ENCODE measurements at places on chromosomes 5 and 9.

DNA sequence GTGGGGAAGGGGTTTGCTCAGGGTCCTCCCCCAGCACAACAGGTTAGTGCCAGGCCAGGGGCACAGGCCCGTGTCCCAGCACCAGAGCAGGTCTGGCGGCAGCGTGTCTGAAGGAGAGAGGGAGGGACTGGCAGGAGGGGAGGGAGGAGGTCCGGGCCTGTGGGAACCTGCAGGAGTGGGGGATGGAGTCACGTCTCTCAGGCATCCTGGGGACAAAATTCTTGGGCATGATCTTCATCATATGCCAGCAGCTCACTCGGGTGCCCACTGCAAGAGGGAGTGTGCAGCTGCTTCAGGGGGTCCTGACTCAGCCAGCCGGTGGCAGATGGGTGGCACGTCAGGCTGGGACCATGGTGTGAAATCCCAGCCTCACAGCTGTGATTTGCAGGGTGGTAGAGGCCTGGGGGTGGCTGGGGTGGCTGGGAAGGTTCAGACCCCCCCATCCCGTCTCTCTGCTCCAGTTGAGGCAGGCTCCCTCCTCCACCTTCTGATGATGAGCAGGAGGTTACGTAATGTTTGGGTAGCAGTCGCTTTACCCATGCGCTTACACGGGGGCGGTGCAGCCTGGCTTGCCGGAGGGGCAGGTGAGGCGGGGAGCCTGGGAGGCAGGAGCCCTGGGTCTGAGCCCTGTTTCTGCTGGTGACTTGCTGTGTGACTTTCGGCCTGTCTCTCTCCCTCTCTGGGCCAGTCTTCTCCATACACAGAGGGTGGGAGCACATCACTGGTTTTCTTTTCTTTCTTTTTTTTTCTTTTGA lies 40.5 kb downstream of the NCS1 start:
- no peak for DNase-seq

- no peak for DNase-seq
These were observed 340.3 kb downstream of the KDM4C start for GRCh38 chr9:7097785-7098752.

GRCh38 chr5:174567506-174568141 lies 156.8 kb upstream of the MSX2 start:
- DNase-seq, result no peak

- DNase-seq, result no peak
These were observed 102.9 kb downstream of the ISL1 start for GRCh38 chr5:51486158-51486557.

DNA sequence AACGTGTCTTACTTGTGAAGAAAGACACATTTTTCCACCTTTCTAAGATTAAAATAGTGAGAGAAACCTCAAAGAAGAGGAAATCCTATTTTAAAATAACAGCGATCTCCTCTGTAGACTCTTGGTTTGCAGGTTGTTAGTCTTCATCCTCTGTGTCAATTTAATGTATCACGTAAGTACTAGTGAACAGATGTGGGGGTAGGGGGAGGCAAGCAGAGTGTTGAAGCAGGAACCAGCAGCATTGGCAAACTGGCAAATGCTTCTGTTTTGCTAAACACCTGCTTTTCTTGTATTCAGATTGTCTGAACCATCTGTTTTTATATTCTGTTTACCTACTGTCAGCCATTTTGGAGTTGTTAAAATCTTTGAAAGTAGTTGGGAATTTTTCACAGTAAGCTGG lies 159.3 kb upstream of the TLX3 start:
- DNase-seq, result no peak

GRCh38 chr5:94329115-94329514 lies 289.3 kb downstream of the KIAA0825 start:
- no peak for DNase-seq

GRCh38 chr5:89087128-89087527 lies 204.1 kb upstream of the MEF2C start:
- DNase-seq, result no peak

DNA sequence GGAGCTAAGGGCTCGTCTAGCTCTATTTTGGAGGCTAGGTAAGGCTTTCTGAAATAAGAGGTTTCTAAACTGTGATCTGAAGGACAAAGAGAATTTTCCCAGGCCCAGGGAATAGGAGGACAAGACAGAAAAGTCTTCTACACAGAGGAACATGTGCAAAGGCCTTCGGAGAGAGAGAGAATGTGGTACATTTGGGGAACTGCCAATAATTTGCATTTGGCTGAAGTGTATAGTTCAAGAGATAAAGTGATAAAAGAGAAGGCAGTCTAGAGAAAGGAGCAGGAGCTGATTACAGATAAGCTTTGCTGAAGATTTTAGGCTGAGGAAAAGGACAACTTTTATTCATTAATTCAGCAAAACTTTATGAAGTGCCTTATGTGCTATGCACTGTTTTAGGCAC lies 214.4 kb upstream of the ELL2 start:
- DNase-seq, result no peak

DNA sequence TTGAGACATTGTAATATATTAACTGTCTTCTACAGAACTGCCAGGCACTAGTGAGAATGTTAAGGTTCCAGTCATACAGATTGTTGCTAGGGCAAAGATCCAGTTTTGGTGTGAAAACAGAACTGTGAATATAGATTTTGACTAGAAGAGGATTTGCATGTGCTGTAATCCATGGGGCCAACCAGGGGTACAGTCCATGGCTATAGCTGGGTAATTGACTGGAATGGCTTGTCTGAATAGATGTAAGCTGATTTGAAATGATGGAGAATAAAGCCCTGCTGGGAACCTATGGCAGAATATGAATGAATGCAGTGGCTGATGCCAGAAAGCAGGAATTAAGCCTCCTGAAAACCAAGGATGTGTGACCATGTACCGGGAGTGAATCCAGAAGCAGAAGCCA lies 748.5 kb upstream of the CDH10 start:
- no peak for DNase-seq

- no peak for DNase-seq
These were observed 18.9 kb upstream of the PDCD6 start for GRCh38 chr5:252546-252945.

GRCh38 chr5:39476843-39477220 lies 52.1 kb upstream of the DAB2 start:
- DNase-seq, result no peak

Measured in SIG-M5 (cell line).